Stimulated activated CD4-positive, alpha-beta T cell treated with anti-CD3 and anti-CD28 coated beads, Interleukin-1b, Interleukin-23, amount 100 ng/mL, for 24 hours (primary cell): ENCODE measurements at places on chromosomes 4 and X.

- DNase-seq: no peak
Measured at GRCh38 chr4:152935143-152935542, 980 bp upstream of the FHDC1 start.

DNA sequence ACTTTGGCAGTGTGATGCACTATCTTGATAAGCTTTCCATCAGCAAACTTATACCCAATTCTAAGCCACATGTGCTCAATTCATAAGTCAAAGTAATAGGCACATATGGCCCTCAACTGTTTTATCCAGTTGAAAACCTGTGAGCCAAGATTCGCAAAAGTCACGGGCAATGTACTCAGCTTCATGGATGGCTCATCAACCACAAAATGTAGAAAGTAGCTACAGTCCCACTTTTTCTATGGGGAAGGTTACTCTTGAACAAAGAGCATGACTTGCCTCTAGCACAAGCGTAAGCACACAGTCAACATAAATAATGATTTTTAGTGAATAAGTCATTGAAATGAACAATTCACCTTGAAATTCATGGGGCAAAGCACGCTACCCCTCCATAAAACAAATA lies 25.1 kb upstream of the DDX53 start:
- no peak for DNase-seq

GRCh38 chr4:165208741-165209388 lies 1.5 kb downstream of the KLHL2 start:
- DNase-seq: no peak

DNA sequence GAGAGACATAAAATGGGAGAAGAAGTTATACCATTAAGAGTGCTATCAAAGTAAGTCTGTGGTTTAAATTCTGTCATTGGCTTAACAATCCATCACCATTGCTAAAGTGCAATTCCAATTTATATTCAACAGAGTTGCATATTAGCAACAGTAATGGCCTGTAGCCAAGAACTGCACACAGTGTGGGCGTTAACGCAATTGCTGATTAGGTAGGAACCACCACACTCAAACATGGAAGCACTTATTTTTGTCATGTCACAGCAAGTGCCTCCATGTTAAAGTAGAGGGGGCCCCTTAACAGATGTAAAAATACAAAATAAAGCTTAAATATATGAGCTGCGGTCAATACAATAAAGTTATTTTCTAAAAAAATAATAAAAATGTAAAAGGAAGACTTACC lies 10.8 kb downstream of the LARP7 start:
- DNase-seq: no peak

- no peak for DNase-seq
Measured at GRCh38 chrX:11100281-11101035, 10.7 kb upstream of the HCCS start.

DNA sequence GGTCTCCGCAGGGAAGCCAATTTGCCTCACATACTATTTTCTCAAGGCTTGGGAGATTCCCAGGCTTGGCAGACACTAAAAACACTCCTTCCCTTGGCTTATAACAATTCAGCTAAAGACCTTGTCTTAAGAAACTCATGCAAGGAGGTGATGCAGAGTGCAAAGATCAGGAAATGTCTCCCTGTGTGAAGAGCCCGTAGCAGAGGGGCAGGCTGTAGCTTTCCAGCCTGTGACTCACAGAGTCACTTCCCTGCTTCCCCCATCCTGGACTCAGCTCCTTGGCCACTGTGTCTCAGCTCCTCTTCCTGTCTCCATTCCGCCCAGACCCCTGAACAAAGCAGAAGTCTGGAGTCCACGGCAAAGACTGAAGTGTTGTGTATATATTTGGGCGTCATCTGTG lies 56.1 kb downstream of the KDR start:
- DNase-seq: no peak

DNA sequence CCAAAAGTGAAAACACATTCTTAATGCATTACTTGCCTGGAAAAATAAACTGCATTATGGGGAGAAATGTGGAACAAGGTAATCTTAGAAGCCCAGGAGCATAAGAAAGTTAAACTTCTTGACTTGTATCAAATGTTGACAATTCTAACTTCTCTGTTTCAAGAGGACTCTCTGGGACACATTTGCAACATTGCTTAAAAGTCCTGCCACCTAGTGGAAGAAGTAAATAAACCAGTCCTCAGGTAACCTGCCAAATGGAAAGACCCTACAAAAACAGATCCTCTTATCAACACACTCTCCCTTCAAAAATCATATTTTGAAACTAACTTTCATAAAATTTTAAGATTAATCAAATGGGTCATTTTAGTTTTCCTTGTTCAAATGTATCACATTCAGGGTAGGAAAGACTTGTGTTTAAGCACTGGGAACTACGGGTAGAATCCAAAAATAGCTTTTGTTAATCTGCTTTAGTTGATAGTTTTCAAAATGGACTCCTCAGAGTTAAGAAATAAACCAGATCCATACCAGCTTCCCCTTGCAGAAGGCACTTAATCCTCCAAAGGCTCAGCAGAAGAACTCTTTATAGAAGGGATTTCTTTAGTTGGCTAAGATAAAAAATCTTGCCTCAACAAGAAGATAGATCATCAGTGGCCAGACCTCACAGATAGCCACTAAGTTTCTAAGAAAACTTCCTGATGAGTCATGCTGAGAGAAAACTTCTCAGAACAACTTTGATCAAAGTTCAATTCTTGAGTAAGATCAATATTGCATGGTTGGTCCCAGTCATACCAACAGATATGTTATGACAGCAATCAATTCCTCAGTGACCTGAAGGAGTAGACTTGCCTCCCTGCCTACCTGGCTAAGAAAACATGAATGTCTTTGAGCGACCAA lies 141.7 kb downstream of the HHIP start:
- DNase-seq: no peak

GRCh38 chr4:86706923-86707597 lies 112.9 kb downstream of the PTPN13 start:
- no peak for DNase-seq

GRCh38 chr4:151942971-151943370 lies 182.2 kb upstream of the GATB start:
- no peak for DNase-seq

DNA sequence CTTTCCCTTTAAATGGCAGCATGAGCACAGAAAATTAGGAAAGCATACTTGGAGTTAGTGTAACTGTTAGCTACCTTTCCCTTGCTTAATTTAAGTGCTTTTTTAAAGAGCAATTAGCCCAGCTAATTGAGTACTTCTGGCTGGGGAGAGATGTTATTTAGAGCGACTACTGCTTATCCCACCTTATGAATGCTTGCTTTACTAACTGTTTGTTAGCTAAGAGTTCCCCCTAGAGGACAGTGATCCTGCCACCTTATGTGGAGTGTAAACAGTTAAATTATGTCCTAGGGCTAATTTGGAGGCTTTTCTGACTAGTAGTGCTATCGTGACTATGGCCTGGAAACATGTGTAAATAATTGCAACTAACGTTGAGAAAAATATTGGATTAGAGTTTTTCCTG lies 909.4 kb downstream of the FSTL5 start:
- DNase-seq: no peak

DNA sequence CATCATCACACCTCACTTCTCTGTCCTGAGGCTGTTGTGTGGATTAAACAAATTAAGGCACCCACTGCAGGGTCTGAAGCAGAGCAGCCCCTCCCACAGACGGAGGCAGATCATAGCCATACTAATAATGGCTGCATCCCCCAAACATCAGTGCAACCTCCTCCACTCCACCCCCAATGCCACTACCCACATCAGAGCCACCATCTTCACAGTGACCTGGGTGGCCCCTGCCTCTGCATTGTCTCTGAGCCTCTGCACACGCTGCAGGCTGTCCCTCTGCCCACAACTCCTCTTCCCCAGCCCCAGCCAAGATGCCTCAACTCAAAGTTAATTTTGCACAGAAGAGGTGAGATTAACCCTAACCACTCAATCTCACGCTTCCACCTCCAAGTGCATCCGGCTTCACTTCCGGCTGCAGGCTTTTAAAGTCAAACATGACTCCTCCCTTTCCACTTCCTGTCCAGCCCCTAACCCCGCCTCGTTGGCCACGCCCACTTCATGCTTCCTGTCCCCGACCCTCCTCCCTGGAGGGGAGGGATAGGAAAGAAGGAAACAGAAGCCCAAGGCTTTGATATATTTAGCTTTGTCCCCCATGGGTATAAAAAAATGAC lies 22.7 kb downstream of the JAKMIP1 start:
- no peak for DNase-seq
